ENCODE measurements at places on chromosomes 16 and 17.

GRCh38 chr17:32335687-32336086, 6.3 kb downstream of the C17orf75 start:
- peak; percentile 57 for DNase-seq

DNA sequence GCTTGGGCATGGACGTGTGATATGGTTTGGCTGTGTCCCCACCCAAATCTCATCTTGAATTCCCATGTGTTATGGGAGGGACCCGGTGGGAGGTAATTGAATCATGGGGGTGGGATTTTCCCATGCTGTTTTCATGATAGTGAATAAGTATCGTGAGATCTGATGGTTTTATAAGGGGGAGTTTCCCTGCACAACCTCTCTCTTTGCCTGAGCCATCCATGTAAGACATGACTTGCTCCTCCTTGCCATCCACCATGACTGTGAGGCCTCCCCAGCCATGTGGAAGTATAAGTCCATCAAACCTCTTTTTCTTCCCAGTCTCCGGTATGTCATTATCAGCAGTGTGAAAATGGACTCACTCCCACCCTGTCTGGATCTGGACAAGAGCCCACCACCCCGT, 393.4 kb downstream of the SEC14L1 start:
- no peak for DNase-seq

- no peak for DNase-seq
Observed at GRCh38 chr17:73539166-73539565, 105.1 kb downstream of the SDK2 start.

DNA sequence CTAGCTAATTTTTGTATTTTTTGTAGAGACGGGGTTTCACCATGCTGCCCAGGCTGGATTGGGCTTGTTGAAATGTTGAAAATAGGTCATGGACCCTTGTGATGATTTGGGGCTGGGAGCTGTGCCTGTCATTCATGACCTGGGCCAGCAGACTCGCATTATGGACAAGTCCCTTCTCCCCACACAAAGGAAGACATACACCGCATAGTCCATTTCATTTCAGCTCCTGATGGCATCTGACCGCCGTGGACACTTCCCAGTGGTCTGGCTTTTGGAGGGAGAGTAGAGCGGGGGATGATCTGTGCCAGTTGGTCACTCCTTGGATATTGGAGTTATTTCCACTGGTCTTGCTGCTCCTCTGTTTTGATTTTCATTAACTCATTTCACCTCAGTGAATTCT, 34.8 kb downstream of the MPRIP start:
- DNase-seq: no peak

GRCh38 chr16:57188711-57189002, 2.5 kb downstream of the RSPRY1 start:
- DNase-seq: no peak

DNA sequence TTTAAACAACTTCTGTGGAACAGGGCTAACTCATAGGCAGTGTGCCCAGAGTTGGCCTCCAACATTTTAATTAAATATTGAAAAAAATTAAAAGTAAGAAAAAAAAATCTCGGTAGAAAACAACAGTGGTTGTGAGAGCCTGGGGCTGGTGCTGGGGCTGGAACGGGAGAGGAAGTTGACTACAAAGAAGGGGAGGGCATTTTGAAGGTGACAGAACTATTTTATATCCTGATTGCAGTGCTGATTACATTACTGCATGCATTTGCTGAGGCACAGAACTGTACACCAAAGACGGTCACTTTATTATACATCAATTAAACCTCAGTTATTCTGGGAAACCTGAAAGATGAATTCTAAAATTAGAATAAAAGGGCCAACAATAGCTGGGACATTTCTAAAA, 142.5 kb downstream of the PARN start:
- DNase-seq: no peak

DNA sequence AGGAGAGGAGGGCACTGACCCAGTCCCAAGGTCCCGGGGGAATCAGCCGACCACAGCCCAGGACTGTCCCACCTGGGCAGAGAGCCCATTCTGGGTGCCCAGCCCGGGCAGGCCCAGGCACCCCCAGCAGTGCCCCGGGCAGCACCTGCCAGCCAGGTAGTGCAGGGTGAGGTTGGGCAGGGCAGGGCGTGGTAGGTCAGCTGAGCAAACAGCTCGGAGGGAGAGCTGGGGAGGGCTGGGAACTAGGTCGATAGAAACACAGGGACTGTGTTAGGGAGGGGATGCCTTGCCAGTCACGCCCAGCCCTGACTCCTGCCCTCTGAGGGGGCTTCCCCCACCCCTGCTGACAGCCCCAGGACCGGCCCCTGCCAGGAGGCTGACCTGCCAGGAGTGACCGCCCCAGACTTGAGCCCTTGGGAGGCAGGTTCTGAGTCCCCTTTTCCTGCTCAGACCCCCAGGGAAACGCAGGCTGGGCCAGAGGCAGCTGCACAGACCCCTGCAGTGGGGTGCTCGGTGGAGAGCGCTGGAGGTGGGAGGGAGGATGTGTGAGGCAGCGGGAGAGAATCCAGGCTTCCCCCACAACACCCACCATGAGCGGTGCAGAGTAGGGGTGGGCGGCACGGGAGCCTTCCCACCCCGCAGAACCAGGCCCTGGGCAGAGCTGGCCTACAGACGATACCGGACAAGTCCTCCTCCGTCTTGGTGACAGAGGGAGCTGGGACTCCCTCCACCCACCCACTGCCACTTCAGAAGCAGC, 4.7 kb downstream of the HS3ST6 start:
- DNase-seq: no peak

- peak; percentile 57 for DNase-seq
Observed at GRCh38 chr17:4980644-4981216, 6.7 kb downstream of the CAMTA2 start.

DNA sequence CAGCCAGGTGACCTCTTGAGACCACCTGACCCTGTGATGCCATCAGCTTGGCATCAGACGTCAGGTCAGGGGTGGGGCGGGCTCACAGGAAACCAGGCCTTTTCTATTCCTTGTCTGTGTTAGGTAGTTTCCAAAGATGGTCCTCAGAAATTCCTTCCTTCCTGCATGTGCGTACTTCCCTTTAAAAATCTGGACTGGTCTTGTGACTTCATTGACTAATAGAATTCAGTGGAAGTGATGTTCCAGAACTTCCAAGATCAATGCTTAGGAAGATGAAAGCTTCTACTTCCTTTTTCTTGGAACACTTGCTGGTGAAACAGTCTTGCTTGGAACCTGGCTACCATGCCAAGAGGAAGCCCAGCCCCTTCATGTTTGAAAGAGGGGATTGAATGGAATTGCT, 10.0 kb upstream of the N4BP1 start:
- DNase-seq: no peak

GRCh38 chr16:75099738-75100602, 16.6 kb downstream of the LDHD start:
- DNase-seq: no peak

GRCh38 chr16:12685806-12686205, 117.9 kb downstream of the CPPED1 start:
- no peak for DNase-seq

DNA sequence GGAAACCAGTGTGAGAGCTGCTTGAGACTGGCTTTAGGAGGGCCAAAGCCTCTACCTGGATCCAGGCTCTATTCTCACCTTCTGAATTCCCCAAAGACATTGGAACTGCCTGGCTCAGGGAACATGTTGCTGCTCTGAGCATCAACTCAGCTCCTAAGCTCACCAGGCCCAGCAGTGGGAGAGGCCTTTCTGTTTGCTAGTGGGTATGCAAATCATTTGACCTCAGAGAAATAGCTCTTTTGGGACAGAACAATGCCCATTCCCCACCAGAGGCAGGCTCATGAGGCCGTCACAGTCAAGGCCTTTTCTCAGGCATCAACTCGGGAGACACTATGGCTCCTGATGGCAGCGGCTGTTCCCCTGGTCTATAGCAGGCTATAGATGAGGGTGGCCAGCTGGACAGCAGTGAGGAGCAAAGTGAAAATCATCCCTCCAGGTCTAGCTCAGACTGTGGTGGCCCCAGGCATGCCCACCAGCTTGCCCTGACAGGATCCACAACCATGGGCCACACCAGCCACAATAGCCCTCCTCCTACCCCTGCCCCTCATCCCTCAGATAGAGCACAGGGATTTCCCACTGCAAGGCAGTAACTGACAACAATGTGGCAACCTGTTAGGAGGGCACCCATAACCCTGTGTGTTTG, 30.4 kb upstream of the GFOD2 start:
- no peak for DNase-seq

DNA sequence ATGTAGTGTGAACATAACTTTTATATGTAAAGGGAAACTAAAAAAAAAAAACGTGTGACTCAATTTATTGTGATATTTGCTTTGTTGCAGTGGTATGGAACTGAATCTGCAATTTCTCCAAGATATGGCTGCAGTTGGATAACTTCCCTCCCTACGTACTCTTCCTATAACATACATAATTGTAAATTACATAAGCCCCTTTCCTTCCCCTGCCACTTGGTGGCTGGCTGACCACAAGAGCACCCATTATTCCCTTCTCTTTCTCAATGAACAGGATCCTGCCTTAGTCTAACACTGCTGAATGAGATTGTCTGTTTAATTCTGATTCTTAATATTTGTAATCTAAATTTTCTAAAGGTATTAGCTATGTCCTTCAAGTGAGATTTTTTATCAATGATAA, 27.8 kb downstream of the CCL4 start:
- DNase-seq: no peak

- no peak for DNase-seq
Observed at GRCh38 chr17:75074532-75074931, 13.2 kb upstream of the SLC16A5 start.

DNA sequence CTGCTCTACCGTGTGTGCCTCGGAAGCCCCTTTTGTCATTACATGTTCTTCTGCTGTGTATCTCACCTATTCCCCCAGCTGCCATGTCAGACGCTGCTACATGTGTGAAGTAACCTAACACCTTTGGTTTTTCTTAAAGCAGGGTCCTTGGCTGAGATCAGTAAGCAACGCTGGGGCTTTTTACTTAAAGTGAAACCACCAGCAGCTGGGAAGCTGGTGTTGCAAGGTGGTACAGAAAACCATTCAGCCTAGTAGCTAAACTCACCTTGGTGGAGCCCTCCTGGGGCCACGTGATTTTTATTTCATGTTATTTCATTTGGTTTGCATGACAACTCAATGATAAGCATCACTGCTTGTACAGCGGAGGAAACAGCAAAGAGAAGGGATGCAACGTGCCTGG, 62.6 kb downstream of the PLCG2 start:
- DNase-seq: no peak

DNA sequence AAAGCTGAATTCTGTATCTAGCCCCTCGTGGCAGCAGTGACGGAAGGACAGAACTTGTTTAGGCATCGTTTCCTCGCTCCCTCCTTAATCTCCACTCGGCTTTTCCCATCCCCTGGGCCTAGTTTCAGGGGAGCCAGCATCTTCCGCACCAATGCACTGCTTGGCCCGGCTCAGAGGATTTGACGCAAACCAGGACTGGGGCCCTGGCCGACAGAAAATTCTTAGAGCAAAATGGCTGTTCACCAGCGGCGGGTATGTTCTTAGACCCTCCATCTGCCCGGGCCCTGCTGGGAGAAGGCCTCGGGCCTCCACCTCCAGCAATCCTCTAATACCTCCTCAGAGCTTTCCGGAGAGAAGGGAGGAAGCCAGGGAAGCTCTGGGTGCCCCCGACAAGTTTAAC, 54.6 kb downstream of the TBC1D16 start:
- no peak for DNase-seq

GRCh38 chr17:42667088-42667951, 8.2 kb downstream of the TUBG2 start:
- DNase-seq: peak; percentile 88

GRCh38 chr16:78127130-78127529, 27.7 kb downstream of the WWOX start:
- DNase-seq: peak; percentile 45

DNA sequence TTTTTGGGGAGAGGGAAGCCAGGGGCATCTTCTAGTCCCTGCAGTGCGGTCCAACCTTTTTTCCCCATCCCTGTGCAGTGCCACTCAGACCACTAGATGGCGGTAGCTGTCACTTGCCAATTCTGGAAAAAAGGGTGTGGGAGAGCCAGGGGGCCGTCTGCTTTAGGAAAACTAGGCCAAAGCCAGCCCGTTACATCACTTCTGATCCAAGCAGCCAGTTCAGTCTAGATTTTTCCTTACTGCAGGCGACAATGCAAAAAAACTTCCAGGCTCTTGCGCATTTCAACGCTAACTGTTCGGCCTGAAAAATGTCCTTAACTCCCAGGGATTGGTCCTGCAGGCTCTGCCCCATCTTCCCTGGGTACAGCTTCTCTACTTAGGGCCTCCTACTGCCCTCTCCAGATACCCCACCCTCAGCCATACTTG, 69.2 kb upstream of the CES5A start:
- DNase-seq: peak; percentile 85

DNA sequence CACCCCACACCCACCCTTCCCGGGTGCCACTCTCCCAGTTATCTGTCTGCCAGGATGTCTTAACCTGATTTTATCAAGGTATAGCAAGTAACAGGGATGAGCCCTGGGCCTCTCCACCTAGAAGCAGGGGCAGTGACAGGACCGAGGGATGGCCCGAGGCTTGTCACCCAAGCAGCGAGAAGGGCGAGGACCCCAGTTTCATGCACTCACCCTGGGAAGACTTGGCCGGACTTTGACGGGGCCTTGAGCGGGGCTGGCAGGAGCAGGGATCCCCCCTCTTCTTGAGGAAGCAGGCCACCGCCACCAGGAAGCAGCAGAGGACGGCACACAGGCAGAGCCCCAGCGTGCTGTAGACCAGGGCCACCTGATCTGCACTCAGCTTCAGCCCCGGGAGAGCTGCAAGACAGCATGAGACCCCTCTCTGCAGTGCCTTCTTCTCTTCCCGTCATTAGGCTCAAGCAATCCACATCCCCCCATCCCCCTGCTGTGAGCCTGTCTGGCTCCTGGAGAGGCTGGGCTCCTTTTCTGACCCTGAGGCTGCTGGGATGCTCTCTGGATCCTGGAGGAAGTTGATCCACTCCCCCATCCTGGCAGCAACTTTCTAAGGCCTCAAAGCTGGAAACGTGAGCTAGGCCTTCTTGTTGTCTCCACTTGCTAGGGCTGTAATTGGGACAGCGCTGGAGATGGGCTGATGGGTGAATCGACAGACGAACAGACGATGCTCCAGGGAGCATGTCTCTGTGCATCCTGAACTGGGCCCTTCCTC, 31.6 kb downstream of the TNFRSF13B start:
- no peak for DNase-seq

DNA sequence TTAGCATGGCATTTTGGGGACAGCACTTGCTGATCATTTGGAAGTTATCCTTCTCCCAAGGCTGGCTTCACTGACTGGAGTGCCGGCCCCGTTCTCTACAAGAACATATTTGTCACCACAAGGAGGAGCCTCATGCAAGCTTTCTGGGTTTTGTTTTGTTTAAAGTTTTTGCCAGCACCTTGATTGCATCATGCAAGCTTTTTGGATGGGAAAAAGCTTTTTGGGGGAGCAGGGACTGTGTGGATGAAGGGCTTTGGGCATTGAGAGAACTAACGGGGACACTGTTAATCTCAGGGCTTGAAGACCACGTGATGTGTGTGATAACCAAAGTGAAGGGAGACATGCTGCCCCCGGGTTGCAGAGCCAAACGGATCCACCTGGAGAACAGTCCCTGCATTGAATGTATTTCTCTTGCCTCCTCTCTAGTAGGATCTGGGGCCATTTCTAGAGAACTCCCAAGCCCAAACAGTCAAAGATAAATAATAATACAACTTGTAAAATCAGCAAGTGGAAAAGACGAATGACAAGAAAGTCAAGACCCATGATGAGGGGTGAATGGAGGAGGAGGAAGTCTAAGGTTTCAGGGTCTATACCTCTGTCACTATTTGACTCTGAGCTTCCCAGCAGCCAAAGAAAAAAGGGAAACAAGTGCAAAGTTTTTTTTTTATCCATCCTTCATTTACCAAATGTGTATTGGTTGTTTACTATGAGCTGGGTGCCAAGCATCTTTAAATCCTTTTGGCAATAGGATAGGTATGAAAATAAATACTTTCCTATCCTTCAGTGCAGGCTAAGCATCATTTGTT, 17.2 kb downstream of the TMEM114 start:
- peak; percentile 61 for DNase-seq
